Hematopoietic multipotent progenitor cell treated with erythropoietin and hydrocortisone succinate and interleukin-3 and kit ligand, for 6 days (in vitro differentiated cells): ENCODE measurements at places on chromosomes 5 and 9.

- DNase-seq, result no peak
Observed at GRCh38 chr9:23686257-23686656, 139.8 kb downstream of the ELAVL2 start.

- peak; percentile 11 for DNase-seq
Observed at GRCh38 chr5:111299067-111299481, 74.9 kb downstream of the CAMK4 start.

DNA sequence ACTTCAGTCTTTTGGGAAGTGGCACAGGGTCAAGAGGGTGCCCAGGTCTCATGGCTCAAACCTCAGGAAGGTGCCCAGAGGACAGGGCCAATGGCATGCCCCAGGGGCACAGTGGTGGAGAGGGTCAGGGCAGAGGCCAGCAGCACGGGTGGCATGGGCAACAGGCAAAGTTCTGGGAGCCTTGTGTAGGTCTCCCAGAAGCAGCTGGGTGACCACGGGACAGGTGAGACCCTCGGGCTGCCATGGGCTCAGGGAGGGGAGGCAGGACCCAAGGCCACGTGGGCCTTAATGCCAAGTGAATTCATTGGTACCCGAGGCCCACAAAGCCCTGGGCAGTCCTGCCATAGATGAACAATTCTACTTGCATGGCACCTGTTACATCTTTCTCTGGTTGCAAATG, 72.4 kb upstream of the ADAMTS2 start:
- no peak for DNase-seq

DNA sequence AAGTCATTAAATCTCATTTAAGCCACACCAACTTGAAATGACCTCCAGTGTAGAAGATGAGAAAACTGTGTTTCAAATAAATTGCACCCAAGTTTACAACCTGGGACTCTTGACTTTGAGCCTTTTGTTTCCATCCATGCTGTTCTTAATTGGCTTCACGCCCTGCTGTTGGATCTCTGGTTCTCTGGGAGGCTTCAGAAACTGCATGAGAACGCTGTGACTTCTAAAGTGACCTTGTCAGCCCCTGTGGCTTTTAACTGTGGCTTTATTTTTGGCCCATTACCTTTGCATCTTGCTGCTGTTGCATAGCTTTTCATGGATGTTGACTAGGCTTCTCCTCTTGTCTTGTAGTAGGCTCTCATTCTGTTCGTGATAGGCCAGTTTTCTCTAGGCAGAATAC, 29.3 kb downstream of the TNFAIP8 start:
- no peak for DNase-seq

DNA sequence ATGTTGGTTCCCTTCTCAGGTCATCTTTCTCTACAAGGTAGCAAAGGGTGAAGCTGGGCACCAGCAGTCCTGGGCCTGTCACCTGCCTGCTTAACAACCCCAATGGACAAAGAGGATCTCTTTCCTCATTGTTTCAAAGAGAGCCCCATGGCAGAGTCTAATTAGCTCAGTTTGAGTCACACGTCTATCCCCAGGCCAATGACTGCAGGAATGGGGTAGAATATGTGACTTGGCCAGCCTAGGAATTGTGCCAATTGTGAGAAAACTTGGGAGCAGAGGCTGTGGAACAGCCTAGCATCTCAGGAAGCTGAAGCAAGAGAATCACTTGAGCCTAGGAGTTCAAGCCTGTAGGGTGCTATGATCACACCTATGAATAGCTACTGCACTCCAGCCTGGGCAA, 3.6 kb upstream of the RAPGEF1 start:
- no peak for DNase-seq

GRCh38 chr5:139966856-139967255, 76.2 kb downstream of the NRG2 start:
- DNase-seq, result no peak

DNA sequence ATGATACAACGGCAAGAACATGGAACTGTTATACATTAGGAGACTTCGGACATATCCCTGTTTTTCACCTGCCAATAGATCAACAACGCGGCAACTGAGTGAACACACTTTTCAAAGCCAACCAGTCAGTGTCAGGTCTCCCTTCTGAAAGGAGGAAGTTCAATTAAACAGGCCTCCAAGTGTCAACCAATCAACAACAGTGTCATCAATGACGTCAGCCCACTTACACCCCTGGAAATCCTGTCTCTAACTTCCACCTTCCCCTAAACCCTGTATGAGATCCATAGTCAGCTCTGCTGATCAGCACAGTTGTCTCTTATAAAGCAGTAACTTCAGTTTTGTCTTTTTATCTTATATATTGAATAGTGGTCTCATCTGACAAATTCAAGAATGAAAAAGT, 36.6 kb downstream of the DMRT3 start:
- peak; percentile 4 for DNase-seq

DNA sequence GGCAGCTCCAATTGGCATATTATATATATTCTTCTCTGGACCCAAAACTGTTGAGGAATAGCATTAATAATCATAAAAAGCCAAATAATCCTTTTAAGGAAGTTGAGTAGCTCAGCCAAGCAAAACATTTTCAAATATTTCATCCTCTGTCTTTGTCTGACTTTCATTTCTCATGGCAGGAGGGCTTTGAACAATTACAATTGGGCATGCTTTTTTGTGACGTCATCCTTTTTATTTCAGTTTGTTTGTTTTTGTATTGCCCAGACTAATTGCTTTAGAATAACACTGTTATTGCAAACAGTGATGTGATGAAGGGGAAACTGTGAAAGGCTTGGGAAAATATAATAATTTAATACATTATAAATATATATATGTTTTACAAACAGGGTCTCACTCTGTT, 65.2 kb upstream of the MAP1B start:
- no peak for DNase-seq

GRCh38 chr5:78573318-78573717, 75.3 kb downstream of the LHFPL2 start:
- no peak for DNase-seq

- no peak for DNase-seq
Observed at GRCh38 chr5:59769041-59769360, 124.5 kb downstream of the PDE4D start.

GRCh38 chr5:94433397-94434163, 184.8 kb downstream of the KIAA0825 start:
- DNase-seq, result peak; percentile 64

GRCh38 chr5:179616002-179616594, 7.4 kb downstream of the HNRNPH1 start:
- no peak for DNase-seq

GRCh38 chr5:66859526-66859925, 263.3 kb downstream of the MAST4 start:
- no peak for DNase-seq

DNA sequence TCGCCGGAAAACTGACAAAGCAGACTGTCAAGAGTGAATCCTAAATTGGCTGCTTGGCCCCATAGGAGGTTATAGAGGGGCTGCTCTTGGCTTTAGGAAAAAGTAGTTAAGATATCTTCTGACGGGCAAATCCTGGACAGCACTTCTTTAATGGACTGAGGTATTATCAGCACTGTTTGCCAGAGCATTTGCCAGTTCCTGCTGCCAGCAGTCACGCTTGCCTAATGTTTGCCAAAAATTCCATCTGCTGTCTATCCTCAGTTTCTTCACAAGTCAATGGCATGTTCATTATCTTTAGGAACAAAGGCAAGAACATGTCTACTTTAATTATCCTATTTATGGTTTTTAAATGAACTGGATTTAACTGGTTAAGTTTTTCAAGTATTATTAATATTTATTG, 25.8 kb upstream of the SREK1 start:
- DNase-seq, result no peak

GRCh38 chr5:134504629-134505300, 20.7 kb upstream of the JADE2 start:
- no peak for DNase-seq

DNA sequence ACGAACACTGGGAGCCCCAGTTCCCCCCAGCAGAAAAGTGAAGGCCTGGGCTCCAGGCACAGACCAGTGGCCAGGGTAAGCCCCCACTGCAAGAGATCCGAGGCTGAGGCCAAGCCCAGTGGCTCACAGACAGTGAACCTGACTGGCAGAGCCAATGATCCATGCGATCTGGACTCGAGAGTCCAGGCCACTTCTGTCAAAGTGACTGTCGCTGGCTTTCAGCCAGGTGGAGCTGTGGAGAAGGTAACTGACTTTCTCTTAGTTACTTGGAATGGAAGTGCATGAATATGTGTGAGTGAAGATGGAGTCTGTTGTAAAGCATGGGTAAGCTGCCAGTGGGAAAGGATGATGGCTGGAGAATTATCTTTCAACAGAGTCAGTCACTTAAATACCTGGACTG, 99.7 kb downstream of the GOLPH3 start:
- no peak for DNase-seq

DNA sequence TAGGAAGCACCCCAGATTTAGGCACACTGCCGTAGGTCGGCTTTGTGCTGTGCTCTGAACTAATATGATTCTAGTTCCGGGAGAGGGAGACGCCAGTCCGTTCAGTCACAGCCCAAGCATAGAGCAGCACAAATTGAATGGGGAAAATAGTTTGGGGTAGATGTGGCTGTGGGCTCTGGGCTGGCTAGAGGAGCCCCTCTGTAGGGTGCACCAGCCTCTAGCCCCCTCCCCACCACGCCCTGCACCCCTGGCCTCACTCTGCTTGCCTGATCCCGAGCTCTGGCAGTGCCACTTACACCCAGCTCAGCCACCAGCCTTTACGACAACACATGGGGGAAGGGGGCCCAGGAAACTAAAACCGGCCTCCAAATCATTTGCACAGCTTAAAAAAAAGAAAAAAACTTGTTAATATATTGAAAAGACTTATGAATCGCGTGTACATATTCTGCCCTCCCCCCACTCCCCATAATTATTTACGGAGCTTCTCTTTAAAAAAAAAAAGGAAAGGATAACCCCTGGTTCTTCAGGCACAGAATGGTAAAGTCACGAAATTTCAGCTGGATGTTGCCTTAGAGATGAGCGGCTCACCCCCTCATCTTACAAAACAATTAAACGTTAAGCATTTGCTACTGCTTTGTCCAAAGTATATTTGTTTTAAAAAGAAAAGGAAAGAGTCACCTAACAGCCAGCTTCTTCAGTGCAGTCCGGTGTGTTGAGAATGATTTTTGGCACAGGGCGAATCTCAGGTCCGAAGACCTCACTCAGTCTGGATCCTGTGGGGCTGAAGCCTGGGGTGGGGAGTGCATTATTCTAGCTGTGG, 3.5 kb downstream of the LMX1B start:
- DNase-seq, result no peak

DNA sequence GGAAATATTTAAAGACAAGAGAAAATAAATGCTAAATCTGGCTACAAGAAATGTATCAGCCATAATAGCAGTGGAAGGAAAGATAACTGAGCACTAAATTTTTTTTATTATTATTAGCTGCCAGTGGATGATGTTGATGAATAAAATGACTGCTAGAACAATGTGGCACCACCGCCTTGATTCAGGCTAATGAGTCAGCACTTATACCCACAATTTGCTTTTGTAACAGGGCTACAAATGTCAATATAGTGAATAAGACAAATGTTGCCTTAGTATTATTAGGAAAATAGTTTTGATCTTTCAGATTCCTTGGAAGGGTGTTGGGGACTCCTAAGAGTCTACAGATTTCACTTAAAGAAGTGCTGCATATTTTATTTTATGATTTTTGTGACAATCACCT, 555.2 kb upstream of the GRAMD2B start:
- DNase-seq, result no peak
